Stimulated activated CD4-positive, alpha-beta T cell treated with anti-CD3 and anti-CD28 coated beads, TNF-alpha, amount 100 ng/mL, for 48 hours (primary cell): ENCODE measurements at places on chromosomes 3 and 15.

GRCh38 chr15:100107606-100108225, 234.1 kb downstream of the ADAMTS17 start:
- no peak for DNase-seq

GRCh38 chr3:6568999-6569493, 291.9 kb upstream of the GRM7 start:
- no peak for DNase-seq

DNA sequence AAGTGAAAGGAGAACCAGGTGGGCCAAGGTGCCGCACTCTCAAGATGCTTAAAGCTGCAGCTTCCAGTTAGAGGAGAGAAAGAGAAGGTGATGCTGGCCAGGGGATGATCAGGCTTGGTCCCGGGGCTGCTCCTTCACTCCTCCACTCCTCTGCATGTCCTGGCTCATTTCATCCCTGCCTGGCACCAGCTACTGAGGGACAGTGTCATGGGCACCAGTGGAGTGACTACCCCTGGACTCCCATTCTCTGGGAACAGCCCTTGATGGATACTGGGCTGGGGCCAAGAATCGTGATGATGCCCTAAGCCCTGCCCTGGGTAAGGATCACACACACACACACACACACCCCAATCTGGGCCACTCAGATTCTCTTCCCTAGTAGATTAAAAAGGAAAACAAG, 243.7 kb downstream of the UACA start:
- DNase-seq = no peak

DNA sequence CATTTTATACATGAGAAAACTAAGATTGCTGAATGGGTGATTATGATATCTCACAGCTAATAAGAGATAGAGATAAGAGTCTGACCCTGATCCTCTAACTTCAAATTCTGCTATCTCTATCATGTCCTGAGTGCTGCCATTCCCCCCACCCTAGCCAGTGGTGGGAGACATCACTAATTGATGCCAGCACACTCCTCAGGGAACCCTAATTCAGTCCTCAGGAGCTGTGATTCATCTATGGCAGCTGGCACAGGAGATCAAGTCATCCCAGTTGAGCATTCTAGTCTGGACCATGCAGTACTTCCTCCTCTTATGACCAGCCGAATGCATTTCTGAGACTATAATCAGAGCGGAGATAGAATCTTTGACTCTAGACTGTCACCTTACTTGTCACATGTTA, 71.9 kb downstream of the SYNM start:
- DNase-seq = no peak

GRCh38 chr3:140898340-140899180, 43.1 kb upstream of the SLC25A36 start:
- DNase-seq = no peak

GRCh38 chr3:89032346-89033013, 74.9 kb upstream of the EPHA3 start:
- DNase-seq = no peak

DNA sequence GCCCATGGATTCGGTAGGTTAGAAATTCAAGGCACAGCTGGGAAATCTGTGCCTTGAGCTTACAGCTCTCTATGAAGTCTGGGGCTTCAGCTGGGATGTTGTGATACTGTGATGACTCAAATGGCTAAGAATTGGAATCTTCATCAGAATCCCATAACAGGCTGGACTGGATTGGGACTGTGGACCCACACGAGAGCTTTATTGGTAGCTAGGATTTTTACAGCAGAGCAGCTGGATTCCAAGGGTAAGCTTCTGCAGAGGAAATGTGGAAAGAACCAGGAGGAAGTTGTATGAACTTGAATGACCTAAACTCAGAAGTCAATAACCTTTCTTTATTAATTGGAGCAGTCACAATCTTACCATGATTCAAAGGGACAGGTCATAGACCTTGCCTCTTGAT, 1187.1 kb downstream of the ROBO1 start:
- DNase-seq = no peak

- no peak for DNase-seq
Observed at GRCh38 chr3:189258261-189258660, 86.5 kb downstream of the TPRG1 start.

DNA sequence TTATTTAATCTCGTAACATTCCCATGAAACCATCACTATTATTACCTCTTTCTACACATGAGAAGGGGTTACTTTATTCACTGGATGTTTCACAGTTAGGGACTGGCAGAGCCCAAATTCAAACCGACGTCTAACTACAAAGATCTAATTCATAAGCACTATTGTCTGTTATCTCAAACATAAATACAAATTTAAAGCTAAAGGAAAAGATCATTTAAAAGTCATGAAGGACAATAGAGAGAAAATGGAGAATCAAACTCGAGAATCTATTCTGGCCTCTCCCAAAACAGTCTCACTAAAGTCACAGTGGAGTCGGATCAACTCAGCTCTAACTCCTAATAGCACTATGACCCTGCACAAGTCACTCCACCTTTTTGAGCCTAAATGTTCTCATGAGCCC, 287.7 kb downstream of the ZIC4 start:
- no peak for DNase-seq

DNA sequence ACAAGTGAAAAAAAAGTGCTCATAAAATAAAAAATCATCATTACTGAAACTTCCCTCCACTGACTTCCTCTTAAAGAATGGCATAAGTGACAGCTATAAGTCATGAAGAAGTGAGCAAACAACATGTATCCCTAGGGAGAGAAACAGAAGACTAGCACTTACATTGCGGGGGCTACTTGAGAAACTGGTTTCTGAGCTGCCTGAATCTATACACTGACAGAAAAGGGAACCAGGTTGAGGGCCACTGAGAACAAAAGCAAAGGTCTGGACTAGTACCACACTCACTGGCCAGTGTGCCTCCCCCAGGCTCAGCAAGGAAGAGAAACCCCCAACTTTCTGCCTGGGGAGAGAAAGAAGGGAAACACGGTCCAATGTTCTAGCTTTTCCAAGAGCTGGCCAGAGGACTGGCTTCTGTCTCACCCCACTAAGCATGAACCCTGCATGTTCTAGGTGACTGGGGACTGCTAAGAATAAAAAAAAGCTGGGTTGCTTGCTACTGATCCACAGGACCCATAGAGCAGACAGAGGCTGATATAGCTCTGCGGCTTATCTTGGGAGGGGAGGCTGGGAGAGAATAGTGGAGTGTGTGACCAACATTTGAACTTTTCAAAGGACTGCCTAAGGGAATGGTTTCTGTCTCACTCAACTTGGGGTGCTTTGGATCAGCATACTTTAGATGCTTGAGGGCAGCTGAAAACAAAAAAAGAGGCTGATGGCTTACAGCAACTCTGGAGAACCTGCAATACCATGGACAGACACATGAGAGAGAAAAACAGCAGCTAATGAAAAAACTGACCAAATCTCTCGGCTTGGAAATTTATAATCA, 8.1 kb downstream of the RAD18 start:
- DNase-seq = no peak
